ENCODE measurements at places on chromosomes 1 and 21.

- no peaks in the 10 kb centered on the region for H3K27me3 ChIP-seq
- H3K4me3 ChIP-seq: peak overlapping the region; percentile 12
- peak overlapping the region; percentile 36 for H3K27ac ChIP-seq
Observed at GRCh38 chr1:222454782-222455181, 93.1 kb downstream of the HHIPL2 start.

GRCh38 chr21:29104239-29104708, 26.2 kb upstream of the MAP3K7CL start:
- no peak overlapping the region for H3K4me3 ChIP-seq
- no peaks in the 10 kb centered on the region for H3K27me3 ChIP-seq
- no peak for DNase-seq
- H3K4me1 ChIP-seq: no peaks in the 10 kb centered on the region
- H3K36me3 ChIP-seq: no peaks in the 10 kb centered on the region
- H3K27ac ChIP-seq: no peak overlapping the region

DNA sequence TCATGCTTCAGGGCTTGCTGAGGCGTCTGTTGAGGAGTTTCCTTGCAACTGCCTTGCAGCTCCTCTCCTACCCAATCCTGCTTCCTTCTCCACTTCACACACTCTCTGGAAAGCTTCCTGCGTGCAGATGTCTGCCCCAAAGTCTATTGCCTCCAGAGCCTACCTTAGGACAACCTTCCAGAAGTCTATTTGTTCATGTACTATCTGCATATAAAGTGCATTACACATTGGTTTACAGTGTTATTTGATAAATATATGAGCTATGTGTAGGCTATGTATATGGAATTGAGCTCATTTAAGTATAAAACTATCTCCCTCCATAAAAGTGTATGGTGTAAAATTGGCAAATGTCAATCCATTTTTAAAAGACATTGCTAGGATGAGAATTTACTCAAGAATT, 9.8 kb downstream of the PTGFR start:
- no peak overlapping the region for H3K27ac ChIP-seq
- H3K27me3 ChIP-seq: no peaks in the 10 kb centered on the region
- H3K4me1 ChIP-seq: no peaks in the 10 kb centered on the region
- no peak overlapping the region for H3K4me3 ChIP-seq
- no peaks in the 10 kb centered on the region for H3K36me3 ChIP-seq

DNA sequence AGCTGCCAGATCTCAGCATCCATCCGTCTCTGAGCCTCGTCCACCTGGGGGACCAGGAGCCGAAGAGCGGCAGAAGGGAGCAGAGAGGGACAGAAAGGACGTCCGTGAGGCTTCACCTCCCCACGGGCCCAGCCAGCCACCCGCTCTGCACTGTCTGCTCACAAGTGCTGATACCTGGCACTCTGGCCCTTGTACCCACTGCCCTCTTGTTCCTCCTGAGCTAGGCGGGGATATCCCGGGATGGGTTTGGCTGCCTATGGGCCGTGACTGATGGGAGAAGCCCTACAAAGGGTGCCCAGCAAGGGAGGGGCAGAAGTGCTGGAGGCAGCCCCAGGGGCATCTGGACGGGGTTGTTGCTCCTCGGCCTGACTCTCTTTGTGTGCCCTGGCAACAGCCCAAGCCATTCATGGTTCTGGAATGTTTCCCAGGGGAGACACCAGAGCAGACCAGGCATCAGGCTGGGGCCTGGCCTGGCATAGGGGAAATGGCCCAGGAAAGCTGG, 57.6 kb downstream of the LDLRAD2 start:
- H3K27me3 ChIP-seq: no peaks in the 10 kb centered on the region
- H3K36me3 ChIP-seq: peaks cover 80% of the 10 kb centered on the region
- H3K4me1 ChIP-seq: peaks cover 17% of the 10 kb centered on the region
- DNase-seq: peak; percentile 97
- no peak overlapping the region for H3K4me3 ChIP-seq

- H3K27ac ChIP-seq: no peak overlapping the region
- no peaks in the 10 kb centered on the region for H3K36me3 ChIP-seq
- H3K27me3 ChIP-seq: no peaks in the 10 kb centered on the region
- no peaks in the 10 kb centered on the region for H3K4me1 ChIP-seq
- no peak for DNase-seq
Observed at GRCh38 chr21:41130883-41131282, 37.1 kb upstream of the BACE2 start.

GRCh38 chr1:182111496-182111895, 50.0 kb upstream of the ZNF648 start:
- H3K36me3 ChIP-seq: no peaks in the 10 kb centered on the region
- no peak overlapping the region for H3K27ac ChIP-seq

- H3K27ac ChIP-seq: no peak overlapping the region
- no peak for DNase-seq
- no peaks in the 10 kb centered on the region for H3K36me3 ChIP-seq
- H3K4me1 ChIP-seq: no peaks in the 10 kb centered on the region
Observed at GRCh38 chr1:112105557-112105956, 116.1 kb upstream of the KCND3 start.

DNA sequence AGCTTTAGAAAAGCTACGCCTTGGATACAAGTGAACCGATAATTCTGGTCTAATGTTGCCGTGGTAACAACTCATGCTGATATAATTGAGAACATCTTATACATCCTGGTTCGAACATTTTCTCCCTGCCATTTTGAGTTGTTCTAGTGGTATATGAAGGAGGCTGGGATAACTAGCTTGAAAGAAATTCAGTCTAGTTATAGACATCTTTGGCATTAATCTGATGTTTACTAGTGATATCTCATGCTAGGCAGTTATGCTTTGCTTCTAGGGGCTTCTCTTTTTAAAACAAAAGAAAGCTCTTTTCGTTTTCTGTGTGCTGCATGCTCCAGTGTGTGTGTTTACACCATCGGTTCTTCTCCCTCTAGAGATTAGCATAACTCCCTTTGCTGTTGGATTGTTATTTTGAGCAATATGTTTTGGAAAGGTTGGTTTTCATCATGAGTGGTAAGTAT, 20.5 kb downstream of the PRKACB start:
- H3K27ac ChIP-seq: no peak overlapping the region
- H3K36me3 ChIP-seq: no peaks in the 10 kb centered on the region
- H3K4me3 ChIP-seq: no peak overlapping the region
- no peaks in the 10 kb centered on the region for H3K4me1 ChIP-seq

GRCh38 chr21:41861987-41862386, 17.2 kb downstream of the PRDM15 start:
- H3K27me3 ChIP-seq: no peaks in the 10 kb centered on the region
- no peak overlapping the region for H3K27ac ChIP-seq
- no peak for DNase-seq

- H3K36me3 ChIP-seq: no peaks in the 10 kb centered on the region
- H3K27me3 ChIP-seq: no peaks in the 10 kb centered on the region
- H3K4me1 ChIP-seq: no peaks in the 10 kb centered on the region
- no peak for DNase-seq
- H3K27ac ChIP-seq: no peak overlapping the region
Observed at GRCh38 chr1:164961715-164962114, 394.8 kb downstream of the LMX1A start.

DNA sequence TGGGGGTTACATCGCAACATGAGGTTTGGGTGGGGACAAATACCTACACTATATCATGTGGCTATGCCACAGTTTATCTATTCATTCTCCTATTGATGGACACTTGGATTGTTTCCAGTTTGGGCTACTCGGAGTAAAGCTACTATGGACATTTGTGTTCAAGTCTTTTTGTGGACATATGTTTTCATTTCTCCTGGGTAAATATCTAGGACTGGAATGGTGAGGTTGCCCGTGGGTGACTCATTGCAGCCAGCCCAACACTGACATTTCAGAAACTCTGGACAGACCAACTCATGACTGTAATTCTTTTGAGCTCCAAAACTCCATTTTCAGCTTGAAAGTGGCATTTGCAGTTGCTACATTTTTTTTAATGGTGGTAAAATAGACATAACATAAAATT, 82.7 kb downstream of the KAZN start:
- no peak overlapping the region for H3K27ac ChIP-seq
- H3K27me3 ChIP-seq: no peaks in the 10 kb centered on the region
- no peaks in the 10 kb centered on the region for H3K36me3 ChIP-seq

DNA sequence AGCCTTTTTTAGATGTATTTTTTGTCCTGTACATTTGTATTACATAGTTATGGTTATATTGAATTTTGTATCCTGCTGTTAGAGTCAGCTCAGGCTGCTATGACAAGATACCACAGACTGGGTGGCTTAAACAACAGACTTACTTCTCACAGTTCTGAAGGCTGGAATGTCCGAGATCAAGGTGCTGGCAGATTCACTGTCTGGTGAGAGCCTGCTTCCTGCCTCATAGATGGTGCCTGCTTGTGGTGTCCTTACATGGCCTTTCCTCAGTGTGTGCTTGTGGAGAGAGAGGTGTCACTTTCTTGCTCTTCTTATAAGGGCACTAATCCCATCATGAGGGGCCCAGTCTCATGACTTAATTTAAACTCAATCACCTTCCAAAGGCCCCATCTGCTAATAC, 23.1 kb upstream of the MYSM1 start:
- no peaks in the 10 kb centered on the region for H3K36me3 ChIP-seq
- no peaks in the 10 kb centered on the region for H3K4me1 ChIP-seq
- no peaks in the 10 kb centered on the region for H3K27me3 ChIP-seq
- no peak overlapping the region for H3K4me3 ChIP-seq
- DNase-seq: no peak

- DNase-seq: no peak
- no peaks in the 10 kb centered on the region for H3K27me3 ChIP-seq
- no peak overlapping the region for H3K4me3 ChIP-seq
- H3K36me3 ChIP-seq: no peaks in the 10 kb centered on the region
- H3K4me1 ChIP-seq: no peaks in the 10 kb centered on the region
Observed at GRCh38 chr21:17495680-17496079, 17.2 kb upstream of the CXADR start.

- H3K27ac ChIP-seq: no peak overlapping the region
- DNase-seq: no peak
- no peaks in the 10 kb centered on the region for H3K27me3 ChIP-seq
- H3K4me3 ChIP-seq: no peak overlapping the region
- no peaks in the 10 kb centered on the region for H3K36me3 ChIP-seq
Observed at GRCh38 chr1:41404308-41404761, 43.1 kb downstream of the FOXO6 start.

DNA sequence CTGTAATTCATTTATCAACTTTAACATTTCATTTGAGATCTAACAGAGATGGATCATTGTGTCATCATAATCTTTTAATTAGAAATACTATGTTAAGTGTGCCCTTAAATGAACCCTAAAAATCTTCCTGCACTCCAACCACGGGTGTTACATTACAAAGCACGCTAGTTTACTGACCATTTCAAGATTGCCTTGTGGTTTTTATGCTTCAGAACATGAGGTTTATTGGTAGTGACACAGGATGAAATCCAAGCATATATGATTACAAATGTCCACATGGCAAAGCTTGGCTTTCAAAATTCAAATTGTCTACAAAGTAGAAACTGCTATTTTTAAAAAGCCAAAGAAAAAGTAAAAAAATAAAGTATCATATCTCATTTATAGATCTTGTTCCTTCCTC, 190.4 kb upstream of the USP25 start:
- H3K27me3 ChIP-seq: no peaks in the 10 kb centered on the region
- H3K4me3 ChIP-seq: no peak overlapping the region

- H3K36me3 ChIP-seq: peaks cover 39% of the 10 kb centered on the region
- DNase-seq: no peak
- no peaks in the 10 kb centered on the region for H3K27me3 ChIP-seq
- no peaks in the 10 kb centered on the region for H3K4me1 ChIP-seq
- no peak overlapping the region for H3K4me3 ChIP-seq
- no peak overlapping the region for H3K27ac ChIP-seq
Observed at GRCh38 chr1:226980565-226981385, 40.7 kb downstream of the COQ8A start.

GRCh38 chr1:203302456-203302855, 2.9 kb upstream of the BTG2 start:
- DNase-seq: no peak
- H3K4me3 ChIP-seq: no peak overlapping the region
- peaks cover 5% of the 10 kb centered on the region for H3K36me3 ChIP-seq
- H3K4me1 ChIP-seq: peaks cover 3% of the 10 kb centered on the region
- H3K27ac ChIP-seq: no peak overlapping the region
- no peaks in the 10 kb centered on the region for H3K27me3 ChIP-seq

GRCh38 chr1:91499904-91500755, 521 bp upstream of the CDC7 start:
- H3K27ac ChIP-seq: peak overlapping the region; percentile 68
- peak overlapping the region; percentile 61 for H3K4me3 ChIP-seq
- H3K27me3 ChIP-seq: no peaks in the 10 kb centered on the region
- no peaks in the 10 kb centered on the region for H3K4me1 ChIP-seq
- no peak for DNase-seq

GRCh38 chr21:39553331-39553730, 59.4 kb upstream of the B3GALT5 start:
- DNase-seq: no peak
- no peaks in the 10 kb centered on the region for H3K4me1 ChIP-seq
- H3K4me3 ChIP-seq: no peak overlapping the region
- H3K27ac ChIP-seq: no peak overlapping the region
- H3K27me3 ChIP-seq: no peaks in the 10 kb centered on the region

DNA sequence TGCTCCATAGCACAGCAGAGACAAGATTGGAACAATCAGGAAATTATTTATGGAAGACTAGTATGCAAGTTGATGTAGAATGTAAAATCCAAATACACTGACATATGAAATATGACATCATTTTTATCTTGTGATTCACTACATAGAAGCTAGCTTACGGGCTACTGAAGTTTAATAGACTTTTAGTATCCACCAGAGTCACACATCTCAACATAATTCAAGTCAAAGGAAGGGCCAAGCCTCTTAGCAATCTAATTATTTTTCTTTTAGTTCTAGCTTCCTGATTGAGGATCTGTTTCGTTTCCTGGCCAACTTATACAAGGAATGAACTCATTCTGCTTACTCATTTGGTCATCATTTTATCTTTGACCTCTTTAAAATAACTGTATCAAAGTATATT, 234.4 kb upstream of the CHRM3 start:
- H3K36me3 ChIP-seq: no peaks in the 10 kb centered on the region
- no peak overlapping the region for H3K4me3 ChIP-seq
- no peak for DNase-seq
- no peaks in the 10 kb centered on the region for H3K27me3 ChIP-seq

DNA sequence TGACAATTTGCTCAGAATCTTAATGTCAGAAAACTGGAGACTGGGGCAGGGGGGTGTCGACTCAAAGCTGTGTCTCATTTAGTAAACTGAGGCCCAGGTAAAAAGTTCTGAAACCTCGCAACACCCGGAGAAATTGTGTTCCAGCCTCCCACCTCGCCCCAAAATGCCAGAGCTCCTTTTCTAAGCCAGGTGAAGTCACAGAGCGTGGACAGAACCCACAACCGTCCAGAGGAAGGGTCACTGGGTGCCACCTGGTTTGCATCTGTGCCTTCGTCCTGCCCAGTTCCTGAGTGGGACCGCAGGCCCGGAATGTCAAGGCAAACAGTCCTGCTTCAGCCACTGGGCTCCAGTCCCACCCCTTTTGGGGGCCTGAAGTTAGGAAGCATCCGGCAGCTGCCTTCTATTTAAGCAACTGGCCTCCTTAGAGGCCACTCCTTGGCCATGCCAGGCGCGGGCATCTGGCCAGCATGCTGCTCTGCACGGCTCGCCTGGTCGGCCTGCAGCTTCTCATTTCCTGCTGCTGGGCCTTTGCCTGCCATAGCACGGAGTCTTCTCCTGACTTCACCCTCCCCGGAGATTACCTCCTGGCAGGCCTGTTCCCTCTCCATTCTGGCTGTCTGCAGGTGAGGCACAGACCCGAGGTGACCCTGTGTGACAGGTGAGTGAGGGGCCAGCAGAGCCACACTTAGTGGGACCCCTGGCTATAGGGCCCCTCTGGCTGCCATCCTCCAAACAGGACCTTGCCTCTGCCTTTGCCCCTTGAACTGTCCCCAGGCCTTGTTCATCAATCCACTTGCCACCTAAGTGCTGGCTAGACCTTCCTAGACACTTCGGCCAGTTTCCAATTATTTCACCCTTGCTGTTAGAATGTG, at the start of gene TAS1R1:
TAS1R1 (plus strand) TSS at position 401 of the 872 bp plus-strand sequence; CDS start at position 468, 67 bp downstream.
- H3K36me3 ChIP-seq: peaks cover 6% of the 10 kb centered on the region
- peak within 1 kb of the TSS; percentile 70 for H3K27ac ChIP-seq
- H3K4me3 ChIP-seq: peak within 1 kb of the TSS; percentile 98
- no peak for DNase-seq
- H3K4me1 ChIP-seq: peaks cover 9% of the 10 kb centered on the region

Data from ascending aorta (tissue), 2 donors.